ENCODE measurements at places on chromosomes 3 and 15. TPM values are rescaled to one million over a fixed set of nuclear protein-coding genes. Genes with fewer than 3 reads are reported as not detected.

SH2D7 gene
- not detected for total RNA-seq

RAB6B gene
- total RNA-seq = 3.2 TPM

PCSK6 gene
- 69.5 TPM for total RNA-seq

MELTF gene
- total RNA-seq = 29.3 TPM

C3orf85 gene
- total RNA-seq = 0.81 TPM

TBCCD1 gene
- 14.5 TPM for total RNA-seq

EFCC1 gene
- total RNA-seq = 0.28 TPM

LEKR1 gene
- total RNA-seq = 1.6 TPM

CLDN18 gene
- not detected for total RNA-seq

ASB14 gene
- not detected for total RNA-seq

ADIPOQ gene
- not detected for total RNA-seq

MESP2 gene
- 0.70 TPM for total RNA-seq

UQCC5 gene
- 38.6 TPM for total RNA-seq

CNTN6 gene
- not detected for total RNA-seq

PLA2G4F gene
- total RNA-seq = 2.9 TPM

CGNL1 gene
- total RNA-seq = 8.3 TPM

HMCES gene
- total RNA-seq = 47.7 TPM

RPSA gene
- 1,562 TPM for total RNA-seq

GOLGA8S gene
- not detected for total RNA-seq

SOX14 gene
- not detected for total RNA-seq

EFCAB12 gene
- total RNA-seq = 0.14 TPM

TGM5 gene
- not detected for total RNA-seq

GPR160 gene
- total RNA-seq = 16.1 TPM

DUOXA2 gene
- total RNA-seq = 1.6 TPM

XCR1 gene
- not detected for total RNA-seq

PCOLCE2 gene
- 1.1 TPM for total RNA-seq

ZIC1 gene
- not detected for total RNA-seq

THRB gene
- 19.4 TPM for total RNA-seq

TMEM42 gene
- 8.8 TPM for total RNA-seq

INSYN1 gene
- 0.41 TPM for total RNA-seq

SLC27A2 gene
- 31.2 TPM for total RNA-seq

CHL1 gene
- not detected for total RNA-seq

LXN gene
- not detected for total RNA-seq

FETUB gene
- 0.30 TPM for total RNA-seq

ITIH1 gene
- total RNA-seq = not detected

SLC22A13 gene
- 0.63 TPM for total RNA-seq

GRM7 gene
- total RNA-seq = not detected

LTF gene
- not detected for total RNA-seq

DLL4 gene
- 3.4 TPM for total RNA-seq

NRROS gene
- total RNA-seq = 1.5 TPM

SH3GL3 gene
- not detected for total RNA-seq

ACKR4 gene
- not detected for total RNA-seq

WDR76 gene
- 25.3 TPM for total RNA-seq

RPLP1 gene
- 1,689 TPM for total RNA-seq

SERPINI2 gene
- not detected for total RNA-seq

C2CD4B gene
- 0.50 TPM for total RNA-seq

HRG gene
- not detected for total RNA-seq

GPR62 gene
- total RNA-seq = not detected

ALPK3 gene
- 0.43 TPM for total RNA-seq

CCDC39 gene
- total RNA-seq = not detected

CX3CR1 gene
- 0.61 TPM for total RNA-seq

CPNE4 gene
- total RNA-seq = not detected

GAP43 gene
- total RNA-seq = not detected

LRRC3B gene
- not detected for total RNA-seq

Measured in Caco-2 (cell line).